Brain (organoid and tissue), 16 donors: ENCODE measurements at places on chromosomes 1 and 21.

GRCh38 chr1:243379208-243379607 is 123.4 kb downstream of the SDCCAG8 start:
- no peak for DNase-seq

GRCh38 chr21:27300770-27301169 is 333.9 kb upstream of the ADAMTS5 start:
- DNase-seq: no peak

GRCh38 chr1:150968491-150968890 is 6.1 kb downstream of the CERS2 start:
- DNase-seq: no peak

DNA sequence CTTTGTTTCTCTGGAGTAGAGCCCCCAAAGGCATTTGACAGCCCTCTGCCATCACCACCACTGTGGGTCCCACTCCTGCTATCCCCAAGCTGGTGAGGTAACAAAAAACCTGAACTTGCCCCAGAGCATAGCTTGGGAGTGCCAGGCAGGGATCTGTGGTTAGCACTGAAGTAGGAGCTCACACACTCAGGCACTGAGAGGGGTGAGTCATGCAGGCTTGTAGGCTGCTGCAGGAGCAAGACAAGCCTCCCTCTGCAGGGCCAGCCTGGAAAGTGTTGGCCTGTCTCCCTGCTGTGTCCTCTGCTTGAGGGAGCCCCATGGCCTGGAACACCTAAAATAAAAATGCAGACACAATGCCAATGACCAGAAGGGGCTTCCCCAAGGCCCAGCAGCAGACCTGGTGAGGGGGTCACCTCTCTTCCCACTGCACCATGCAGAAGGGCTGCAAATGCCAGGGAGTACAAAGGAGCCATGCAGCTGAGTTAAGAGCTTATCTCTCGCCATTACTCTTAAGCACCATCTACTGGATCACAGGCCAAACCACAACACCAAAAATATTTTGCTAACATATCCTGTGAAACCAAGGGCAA is 108.9 kb upstream of the POGK start:
- no peak for DNase-seq

DNA sequence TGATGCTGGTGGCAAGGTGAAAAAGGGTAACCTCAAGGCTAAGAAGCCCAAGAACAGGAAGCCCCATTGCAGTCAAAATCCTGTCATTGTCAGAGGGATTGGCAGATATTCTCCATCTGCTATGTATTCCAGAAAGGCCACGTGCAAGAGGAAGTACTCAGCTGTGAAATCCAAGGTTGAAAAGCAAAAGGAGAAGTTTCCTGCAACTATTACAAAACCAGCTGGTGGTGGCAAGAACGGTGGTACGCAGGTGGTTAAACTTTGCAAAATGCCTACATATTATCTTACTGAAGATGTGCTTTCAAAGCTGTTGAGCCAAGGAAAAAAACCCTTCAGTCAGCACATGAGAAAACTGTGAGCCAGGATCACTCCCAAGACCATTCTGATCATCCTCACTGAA is 13.7 kb upstream of the VPS45 start:
- no peak for DNase-seq

- DNase-seq: peak; percentile 81
Observed at GRCh38 chr1:16612332-16613172, 812 bp downstream of the NBPF1 start.

- DNase-seq: no peak
Observed at GRCh38 chr1:21951226-21951870, 14.2 kb upstream of the HSPG2 start.

- DNase-seq: no peak
Observed at GRCh38 chr1:200895801-200896530, 1.3 kb downstream of the INAVA start.

DNA sequence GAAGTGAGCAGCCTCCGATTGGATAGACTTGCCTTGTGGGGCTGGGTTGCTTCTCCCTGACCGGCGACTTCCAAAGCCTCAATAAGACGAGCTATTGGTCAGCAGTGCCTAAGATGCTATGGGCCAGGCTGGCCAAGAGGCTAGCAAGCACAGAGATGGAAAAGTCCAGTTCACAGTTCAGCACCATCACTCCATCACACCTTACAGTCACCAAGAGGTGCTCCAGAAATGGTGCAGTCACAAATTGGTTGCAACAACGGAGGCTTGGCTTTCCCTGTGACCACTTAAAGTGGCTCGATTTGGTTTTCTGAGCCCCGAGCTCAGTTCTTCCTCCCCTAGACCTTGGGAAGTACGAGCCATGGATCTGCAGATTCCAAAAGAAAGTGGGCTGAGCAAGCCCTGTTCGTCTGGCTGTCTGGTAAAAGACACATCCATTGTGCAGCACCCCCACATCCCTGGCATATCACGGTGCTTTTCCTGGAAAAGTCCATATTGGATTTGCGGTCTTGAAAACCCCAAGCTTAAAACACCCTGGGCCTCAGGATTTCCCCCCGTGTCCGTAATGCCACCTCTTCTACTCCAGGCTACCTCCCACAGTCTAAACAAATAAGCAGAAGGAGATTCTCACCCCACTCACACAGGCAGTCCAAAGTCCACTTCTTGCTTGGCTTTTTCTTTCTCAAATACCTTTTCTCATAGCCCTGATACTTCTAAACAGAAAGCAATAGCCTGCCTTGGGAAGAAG is 1.3 kb downstream of the SLAMF1 start:
- DNase-seq: no peak

DNA sequence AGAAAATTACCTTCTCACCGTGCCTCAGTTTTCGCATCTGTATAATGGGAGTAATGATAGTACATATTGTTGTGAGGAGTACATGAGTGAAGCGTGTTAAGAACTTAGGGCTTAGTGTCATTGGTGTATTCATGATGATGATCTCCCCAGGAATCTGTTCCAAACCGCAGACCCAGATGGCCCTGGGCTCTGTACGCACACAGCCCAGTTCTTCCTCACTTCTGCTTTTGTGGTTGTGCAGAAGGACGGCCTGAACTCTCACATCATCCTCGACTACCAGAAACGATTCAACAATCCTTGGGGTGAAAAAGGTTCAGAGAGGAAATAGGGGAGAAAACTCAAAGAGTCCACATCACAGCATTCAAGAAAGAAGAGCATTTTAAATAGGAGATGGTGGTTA is 323.0 kb downstream of the CAMTA1 start:
- DNase-seq: no peak

DNA sequence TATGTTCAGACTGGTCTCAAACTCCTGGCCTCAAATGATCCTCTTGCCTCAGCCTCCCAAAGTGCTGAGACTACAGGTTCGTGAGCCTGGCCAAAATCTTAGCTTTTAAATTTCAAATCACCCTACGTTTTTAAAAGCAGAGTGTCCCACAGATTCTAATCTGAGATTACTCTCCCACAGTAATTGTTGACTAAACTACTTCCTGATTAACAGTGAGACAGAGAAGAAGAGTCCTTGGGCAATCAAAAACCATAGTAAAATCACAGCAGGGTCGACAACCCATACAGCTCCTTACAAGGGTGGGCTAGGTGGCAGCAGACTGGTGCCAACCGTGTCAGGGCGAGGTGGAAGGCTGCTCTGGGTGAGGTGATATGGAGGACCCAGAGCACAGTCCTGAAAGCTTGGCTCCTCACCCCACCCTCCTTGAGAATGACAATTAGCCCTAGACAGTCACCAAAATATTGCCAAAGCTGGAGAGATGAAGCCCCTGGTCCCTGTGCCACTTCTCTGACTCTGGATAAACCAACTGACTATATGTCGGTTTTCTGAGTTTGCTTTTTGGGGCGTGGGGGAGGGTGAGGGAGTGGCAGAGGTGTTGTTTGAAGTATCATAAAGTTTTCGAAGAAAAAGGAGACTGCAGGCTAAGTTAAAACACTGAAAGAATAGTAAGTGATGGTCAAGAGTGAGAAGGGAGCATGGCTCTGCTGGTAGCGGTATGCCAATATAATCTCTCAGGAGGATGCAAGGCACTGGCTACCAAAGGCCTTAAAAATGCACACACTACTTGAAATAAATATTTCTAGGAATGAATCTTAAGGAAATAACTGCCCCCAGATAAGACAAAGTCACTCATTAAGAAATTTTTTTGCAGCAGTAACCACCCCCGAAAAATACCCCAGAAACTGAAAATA is 86.8 kb downstream of the SLC45A1 start:
- DNase-seq: no peak

DNA sequence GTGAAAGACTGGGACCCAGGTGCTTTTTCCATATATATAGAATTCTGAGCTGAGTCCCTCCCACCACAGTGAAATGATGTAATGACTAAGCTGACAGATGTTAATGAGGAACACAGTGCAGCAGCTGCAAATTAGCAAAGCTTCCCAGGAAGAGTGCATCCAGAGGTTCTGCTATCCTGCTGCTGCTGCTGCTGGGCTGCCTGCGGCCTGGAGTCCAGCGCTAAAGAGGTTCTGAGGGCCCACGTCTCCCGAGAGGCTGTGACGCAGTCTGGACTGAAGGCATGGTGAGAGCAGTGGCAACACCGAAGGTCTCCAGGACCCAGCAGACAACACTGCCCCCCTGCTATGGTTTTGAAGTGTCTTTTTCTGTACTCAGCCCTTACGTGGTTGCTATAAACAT is 63.9 kb downstream of the URB2 start:
- DNase-seq: peak; percentile 61

- DNase-seq: no peak
Observed at GRCh38 chr1:57066980-57067610, 101.3 kb upstream of the C8B start.

- peak; percentile 7 for DNase-seq
Observed at GRCh38 chr1:52403566-52404115, 582 bp downstream of the ORC1 start.

DNA sequence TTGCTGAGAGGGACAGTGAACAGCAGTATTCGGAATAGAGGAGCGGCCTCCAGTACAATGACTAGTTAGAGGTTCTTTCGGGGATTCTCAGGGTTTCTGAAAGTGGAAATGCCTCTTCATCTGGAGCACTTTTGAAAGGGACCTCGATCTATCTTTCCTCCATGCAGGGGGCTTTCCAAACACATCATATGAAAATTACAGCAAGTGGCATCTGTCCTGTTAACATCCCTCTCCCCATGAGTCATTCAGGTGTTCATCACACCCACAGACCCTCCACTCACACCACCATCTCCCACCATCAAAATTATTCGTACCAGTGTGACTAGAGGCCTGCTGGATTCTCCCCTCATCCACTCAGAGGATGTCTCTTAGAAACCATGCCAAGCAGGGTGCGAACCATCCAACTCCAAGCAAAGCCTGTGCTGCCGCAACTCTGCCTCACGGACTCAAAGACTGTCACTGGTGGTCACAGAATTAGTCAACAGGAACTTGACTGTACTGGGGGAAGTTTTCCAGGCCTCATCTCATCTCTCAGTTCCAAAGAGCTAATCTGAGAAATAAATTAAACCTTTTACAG is 211.1 kb downstream of the MRPL39 start:
- DNase-seq: no peak

GRCh38 chr1:223634423-223634822 is 31.1 kb downstream of the CAPN8 start:
- DNase-seq: no peak

DNA sequence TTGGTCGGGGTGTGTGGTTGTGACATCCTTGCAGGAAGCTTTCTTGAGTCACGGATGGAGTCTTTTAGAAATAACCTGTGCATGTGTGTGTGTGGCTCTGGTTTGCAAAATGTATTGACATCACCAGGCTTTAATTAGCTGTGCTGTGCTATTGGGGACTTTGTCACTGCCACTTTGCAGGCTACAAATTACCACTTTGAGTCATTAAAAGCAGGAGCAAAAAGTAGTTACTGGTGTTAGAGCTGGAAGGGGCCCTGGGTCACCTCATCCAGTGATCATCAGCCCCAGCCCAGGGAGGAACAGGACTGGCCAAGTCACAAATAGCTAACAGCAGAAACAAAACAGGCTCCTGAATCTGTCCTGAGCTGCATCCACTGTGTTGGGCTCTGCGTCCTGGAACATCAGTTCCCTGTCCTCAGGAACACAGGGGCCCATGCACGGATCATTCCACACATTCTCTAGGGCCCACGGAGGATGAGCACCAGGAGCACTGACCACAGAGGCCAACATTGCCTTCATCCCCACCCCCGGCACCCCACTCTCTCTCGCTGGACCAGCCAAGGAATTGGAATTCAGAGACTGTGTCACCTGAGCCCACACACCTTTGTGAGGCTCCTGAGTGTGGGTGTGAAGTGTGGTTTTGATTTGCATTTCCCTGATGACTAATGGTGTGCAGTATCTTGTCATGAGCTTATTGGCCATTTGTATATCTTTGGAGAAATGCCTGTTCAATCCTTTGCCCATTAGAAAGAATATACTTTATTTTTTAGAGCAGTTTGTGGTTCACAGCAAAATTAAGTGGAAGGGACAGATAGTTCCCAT is 280.1 kb upstream of the C1orf174 start:
- no peak for DNase-seq

GRCh38 chr1:214380986-214381695 is 100.2 kb downstream of the SMYD2 start:
- no peak for DNase-seq

DNA sequence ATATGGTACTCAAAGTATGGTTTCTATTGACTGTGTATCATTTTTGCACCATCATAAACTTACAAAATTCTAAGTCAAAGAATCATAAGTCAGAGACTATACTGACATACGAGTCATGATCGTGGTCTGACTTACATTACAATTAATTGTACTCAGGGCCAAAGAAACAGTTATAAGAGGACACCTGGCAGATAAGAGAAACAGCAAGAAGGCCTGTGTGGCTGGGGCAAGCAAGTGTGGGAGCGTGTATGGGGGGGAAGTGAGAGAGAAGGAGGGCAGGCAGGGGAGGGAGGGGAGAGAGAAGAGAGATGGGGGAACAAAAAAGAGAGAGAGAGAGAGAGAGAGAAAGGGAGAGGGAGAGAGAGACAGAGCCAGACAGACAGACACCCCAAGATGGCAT is 70.9 kb downstream of the RERE start:
- DNase-seq: no peak

GRCh38 chr1:153698923-153699714 is 20.6 kb downstream of the NPR1 start:
- DNase-seq: no peak

DNA sequence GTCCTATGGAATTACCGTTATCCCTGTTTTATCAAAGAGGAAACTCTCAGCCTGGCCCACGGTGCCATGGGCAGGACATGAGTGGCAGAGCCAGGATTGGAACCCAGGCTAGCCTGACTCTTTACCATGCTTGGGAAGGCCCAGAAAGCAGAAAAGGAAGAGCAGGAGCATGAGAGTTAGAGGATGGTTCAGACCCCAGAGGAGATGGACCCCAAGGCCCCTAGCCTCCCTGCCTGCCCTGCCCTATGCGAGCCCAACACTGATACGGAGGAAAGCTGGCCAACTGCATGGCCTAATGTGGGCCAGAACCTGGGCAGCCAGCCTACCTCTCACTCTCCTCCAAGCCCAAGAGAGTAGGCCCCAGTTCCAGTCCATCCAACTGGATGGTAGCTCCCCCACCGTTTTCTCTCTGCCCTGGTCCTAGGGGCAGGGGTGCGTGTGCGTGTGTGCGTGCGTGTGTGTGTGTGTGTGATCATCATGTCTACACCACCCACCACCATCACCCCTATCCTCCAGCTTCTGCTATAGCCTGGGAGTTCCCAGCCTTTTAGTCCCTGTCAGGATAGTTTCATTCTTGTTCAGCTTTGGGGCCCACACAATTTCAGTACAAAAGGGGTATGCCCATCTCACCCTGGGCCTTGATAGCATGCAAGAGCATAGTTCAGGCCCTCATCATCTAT is 15.4 kb upstream of the MEX3A start:
- DNase-seq: no peak

GRCh38 chr1:110375490-110375889 is 15.3 kb downstream of the SLC16A4 start:
- no peak for DNase-seq

GRCh38 chr1:162970021-162970420 is 99.1 kb upstream of the RGS4 start:
- DNase-seq: peak; percentile 15
